ENCODE measurements at places on chromosomes 13 and 19.

DNA sequence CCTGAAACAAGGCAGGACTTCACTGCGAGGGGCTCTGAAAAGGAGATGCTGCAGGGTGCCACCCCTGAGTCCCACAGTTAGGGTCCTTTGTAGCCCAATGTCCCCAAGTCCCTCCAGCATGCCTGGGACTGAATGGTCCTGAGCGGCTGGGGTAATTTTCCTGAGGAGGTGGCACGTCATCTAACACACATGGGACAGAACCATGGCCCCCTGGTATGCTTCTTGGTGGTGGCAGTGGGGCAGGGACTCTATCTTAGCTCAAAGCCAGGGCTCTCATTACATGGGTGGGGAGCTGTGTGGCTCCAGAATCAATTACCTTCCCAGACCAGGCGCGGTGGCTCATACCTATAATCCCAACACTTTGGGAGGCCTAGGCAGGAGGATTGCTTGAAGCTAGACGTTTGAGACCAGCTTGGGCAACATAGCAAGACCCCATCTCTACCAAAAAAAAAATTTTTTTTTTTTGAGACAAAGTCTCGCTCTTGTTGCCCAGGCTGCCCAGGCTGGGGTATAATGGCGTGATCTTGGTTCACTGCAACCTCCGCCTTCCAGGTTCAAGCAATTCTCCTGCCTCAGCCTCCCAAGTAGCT, 7.9 kb upstream of the SLC7A9 start:
- DNase-seq: no peak

DNA sequence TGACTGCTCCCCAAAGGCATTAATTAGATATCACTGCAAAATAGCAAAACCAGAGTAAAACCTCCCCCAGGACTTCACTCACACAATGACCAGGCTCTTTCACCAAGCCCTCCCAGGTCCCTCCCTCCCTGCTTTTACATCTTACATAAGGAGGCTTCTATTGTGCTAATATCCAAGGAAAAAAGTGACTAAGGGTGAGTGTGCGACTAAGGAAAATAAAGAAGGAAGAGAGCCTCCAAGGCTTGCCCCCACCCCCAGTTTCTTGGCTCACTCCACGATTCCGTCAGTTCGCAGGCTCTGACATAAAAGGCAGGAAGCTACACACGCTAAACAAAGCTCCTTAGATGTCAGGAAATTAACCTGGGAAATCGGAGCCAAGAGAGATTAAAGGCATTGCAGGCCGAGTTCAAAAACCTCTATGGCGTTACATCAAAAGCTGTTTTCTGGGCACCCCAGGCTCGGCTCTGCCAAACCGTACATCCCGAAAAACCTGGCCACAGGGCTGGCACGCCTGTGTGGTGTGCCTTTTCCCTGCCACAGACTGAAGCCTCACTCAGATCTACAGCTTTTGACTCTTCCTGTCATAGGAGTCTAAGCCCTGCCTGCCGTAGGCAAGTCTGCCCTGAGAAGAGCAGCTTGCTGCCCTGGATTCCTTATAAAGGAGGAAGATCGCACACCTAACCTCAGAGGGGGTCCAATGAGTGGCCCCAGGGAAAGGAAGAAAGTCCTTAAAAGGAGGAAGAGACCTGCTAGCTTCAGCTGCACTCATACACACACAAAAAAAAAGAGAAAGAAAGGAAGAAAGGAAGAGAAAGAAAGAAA, 67.0 kb upstream of the SERP2 start:
- no peak for DNase-seq

DNA sequence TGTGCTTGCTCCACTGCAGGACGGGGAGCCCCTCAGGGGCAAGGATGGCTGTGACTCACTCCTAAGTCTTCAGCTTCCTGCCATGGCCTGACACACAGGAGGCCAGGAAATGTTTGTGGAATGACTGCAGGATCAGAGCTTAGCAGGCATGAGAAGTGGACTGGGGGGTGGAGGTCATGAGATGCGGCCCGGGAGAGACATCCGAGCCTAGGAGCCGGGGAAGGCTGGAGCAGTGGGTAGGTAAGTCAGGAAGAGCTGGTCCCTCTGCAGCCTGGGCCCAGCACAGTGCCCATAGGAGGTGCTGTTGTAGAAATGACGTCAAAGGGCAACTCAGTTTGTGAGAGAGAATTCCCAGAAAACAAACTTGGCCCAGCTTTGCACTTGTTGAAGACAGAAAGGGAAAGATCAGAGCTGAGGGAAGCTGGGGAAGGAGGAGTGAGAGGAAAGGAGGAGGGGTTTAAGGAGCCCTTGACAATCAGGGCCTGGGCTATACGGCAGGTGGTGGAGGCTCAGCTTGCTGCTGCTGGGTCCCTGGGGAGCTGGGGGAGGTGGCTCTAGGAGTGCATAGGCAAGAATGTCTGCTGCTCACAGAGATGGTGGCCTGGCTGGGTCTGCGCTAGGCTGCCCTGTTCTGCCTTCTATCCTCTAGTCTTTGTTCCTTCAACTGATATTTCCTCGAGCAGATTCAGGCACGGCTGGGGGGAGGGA, 18.5 kb downstream of the POU2F2 start:
- peak; percentile 4 for DNase-seq

DNA sequence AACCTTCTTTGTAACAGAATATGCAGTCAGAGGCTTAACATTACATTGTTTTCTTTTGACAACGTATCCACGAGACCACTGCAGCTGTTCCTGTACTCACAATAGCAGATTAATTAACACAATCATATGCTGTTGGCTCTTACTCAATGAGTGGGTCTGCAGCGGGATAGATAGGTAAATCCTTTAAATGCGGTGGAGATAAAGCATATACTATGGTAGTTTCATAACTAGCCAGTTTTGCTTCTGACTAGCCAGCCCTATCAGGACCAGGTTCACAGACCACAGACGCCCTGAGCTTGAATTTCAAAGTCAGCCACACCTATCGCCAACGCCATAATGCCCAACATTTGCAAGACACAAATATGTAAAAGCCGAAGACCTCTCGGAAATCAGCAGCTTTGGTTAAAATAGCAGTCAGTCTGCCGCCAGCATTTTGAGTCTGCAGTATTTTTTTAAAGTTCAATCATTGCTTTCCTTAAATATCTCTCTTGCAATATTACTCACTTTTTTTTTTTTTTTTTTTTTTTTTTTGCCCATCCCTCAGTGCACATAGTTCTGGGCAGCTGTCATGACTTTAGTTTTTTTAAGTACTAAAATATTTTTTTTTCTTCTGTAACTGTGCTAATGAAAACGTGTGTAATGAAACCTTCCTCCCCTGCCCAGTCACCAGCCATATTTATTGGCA, 120.5 kb downstream of the ZNF536 start:
- DNase-seq: no peak

- DNase-seq: no peak
These were observed 1519.2 kb downstream of the EFNB2 start for GRCh38 chr13:105016266-105016665.

DNA sequence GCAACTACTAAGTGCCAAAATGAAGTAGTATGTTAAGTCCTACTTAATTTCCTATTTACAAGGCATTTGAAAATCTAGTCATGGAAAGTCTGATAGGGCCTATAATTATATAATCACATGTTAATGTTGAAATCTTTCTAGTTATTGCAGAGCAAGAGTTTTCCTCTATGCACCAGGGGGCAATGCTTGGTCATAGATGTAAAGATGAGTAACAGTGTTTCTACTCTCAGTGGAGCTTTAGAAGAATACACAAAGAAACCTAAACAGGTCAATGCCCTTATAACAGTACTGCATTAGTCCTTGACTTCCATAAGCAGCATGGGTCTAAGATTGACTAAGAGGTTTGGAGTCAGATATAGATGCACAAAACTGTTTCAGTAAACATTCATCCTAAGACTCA, 218.7 kb downstream of the KCTD12 start:
- DNase-seq: no peak

- DNase-seq: peak; percentile 79
These were observed 3.6 kb downstream of the LGALS7 start for GRCh38 chr19:38769635-38770211.

GRCh38 chr13:34869696-34870095, 72.4 kb upstream of the NBEA start:
- no peak for DNase-seq

DNA sequence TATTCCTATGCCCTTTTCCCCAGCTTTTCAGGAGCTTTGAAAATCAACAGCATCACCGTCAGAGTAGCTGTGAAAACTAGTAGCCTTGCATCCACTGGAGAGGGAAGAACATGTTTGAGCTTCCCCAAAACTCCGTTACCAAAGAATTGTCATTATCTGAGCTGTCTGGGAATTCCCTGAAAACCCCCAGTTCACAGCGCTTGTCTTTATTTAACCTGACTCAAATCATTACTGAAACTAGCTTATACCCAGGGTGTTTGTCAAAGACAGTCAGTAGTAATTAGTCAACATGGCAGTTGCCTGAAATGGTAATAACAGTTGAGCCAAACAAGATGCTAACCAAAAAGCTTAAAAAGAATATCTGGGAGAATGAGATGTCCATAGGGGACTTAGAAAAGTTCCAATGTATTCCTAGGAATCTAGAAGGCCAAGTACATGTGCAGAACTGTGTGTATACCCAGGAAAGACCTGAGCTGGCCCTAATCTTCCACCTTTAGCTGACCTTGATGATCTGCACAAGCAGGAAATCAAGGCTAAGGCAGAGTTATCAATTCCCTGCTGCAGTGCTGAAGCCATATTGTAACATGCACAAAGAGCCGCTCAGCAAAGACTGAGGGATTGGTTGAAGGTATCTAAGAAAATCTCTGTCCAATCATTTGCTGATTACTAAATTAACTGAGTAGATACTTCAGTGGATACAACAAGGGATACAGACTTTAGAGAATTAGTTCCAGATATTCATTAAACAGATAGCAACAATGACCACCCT, 130.8 kb downstream of the KL start:
- DNase-seq: no peak

GRCh38 chr13:73520566-73521289, 461.9 kb downstream of the KLF5 start:
- DNase-seq: no peak

- no peak for DNase-seq
These were observed 61.2 kb upstream of the FRY start for GRCh38 chr13:31970231-31970930.

- no peak for DNase-seq
These were observed 63.9 kb upstream of the MCF2L start for GRCh38 chr13:112905086-112905485.

GRCh38 chr13:20131057-20131832, 29.6 kb downstream of the GJA3 start:
- DNase-seq: no peak

- no peak for DNase-seq
These were observed at the start of gene COMP for GRCh38 chr19:18790566-18791314. COMP (minus strand) TSS chr19:18791305; CDS start chr19:18791269, 36 bp downstream.

DNA sequence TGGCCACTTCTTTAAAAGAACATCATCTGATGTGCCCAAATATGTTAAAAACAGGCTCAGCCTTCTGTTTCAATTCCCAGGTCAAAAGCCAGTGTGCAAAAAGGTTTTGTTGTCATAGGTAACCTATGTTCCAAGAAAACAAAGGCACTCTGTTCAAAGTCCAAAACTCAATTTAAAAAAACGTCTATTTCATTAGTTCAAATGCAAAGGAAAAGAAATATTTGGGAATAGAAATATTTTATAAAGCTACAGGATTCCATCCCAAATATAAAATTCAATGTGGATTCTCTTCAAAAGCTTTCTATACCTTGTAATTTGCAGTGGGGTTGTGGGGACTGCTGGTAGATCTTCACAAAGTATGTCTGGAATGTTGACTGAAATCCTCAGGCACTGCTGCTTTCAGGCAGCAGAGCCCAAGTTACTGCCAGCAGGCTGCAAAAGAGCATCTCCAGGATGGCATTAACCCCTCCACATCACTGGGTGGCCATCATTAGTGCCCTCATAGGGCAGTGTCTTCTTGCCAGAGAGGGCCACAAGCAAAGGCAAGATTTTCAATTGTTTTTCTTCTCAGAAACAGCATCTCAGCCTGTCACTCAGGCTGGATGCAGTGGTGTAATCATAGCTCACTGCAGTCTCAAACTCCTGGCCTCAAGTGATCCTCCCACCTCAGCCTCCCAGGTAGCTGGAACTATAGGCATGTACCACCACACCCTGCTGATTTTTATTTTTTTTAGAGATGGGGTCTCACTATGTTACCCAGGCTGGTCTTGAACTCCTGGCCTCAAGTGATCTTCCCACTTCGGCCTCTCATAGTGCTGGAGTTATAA, 22.8 kb upstream of the STK24 start:
- no peak for DNase-seq

DNA sequence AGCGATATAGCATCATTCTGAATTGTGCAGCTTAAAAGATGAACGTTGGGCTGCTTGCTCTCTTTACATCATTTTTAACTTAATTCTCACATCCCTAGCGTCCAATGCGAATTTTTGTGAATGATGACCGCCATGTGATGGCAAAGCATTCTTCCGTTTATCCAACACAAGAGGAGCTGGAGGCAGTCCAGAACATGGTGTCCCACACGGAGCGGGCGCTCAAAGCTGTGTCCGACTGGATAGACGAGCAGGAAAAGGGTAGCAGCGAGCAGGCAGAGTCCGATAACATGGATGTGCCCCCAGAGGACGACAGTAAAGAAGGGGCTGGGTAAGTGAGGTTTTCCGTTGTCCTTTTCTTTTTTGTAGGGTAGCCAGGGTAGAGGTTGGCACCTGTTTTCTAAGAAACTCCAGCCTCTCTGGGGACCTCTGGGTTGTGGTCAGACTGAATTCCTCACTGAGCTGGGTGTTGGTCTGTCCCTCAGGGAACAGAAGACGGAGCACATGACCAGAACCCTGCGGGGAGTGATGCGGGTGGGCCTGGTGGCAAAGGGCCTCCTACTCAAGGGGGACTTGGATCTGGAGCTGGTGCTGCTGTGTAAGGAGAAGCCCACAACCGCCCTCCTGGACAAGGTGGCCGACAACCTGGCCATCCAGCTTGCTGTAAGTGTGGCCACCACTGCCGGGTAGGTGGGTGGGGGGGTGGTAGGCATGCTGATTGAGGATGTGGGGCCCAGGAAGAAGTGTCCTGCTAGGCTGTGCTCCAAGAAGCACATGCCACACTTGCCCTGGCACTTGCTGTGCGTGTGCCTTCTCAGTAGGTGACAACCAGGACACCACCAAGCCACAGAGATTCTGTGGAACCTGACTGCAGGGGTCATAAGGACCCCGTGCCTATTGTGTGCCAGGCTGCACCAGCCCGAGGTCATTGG, 17.0 kb downstream of the ILF3 start:
- no peak for DNase-seq

- DNase-seq: no peak
These were observed 516 bp downstream of the ZNF175 start for GRCh38 chr19:51571599-51571998.

- DNase-seq: no peak
These were observed 812.6 kb downstream of the DACH1 start for GRCh38 chr13:71054358-71054757.

DNA sequence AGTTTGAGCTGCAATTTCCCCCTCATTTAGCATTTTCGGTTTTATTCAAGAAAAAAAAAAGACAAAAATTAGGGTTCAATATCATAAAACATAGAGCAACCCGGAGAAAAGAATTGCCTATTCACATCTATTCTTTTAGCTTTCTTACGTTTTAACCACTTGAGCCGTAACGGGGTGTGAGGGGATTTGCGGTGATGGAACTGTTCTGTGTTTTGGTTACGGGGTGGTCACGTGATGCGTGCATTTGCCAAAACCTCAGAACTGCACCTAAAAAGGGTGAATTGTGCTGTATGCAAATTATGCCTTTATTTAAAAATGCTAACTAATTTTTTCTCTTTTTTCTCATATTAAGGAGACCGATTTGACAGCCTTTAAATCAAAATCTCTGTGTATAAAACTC, 22.1 kb downstream of the CLEC11A start:
- no peak for DNase-seq

- no peak for DNase-seq
These were observed 40.1 kb downstream of the METTL21C start for GRCh38 chr13:102654756-102655155.

GRCh38 chr19:892243-892893, 619 bp downstream of the MED16 start:
- no peak for DNase-seq
